ENCODE measurements at places on chromosomes 4 and X. TPM values are rescaled to one million over a fixed set of nuclear protein-coding genes. Genes with fewer than 3 reads are reported as not detected.
A peak's percentile ranks its signal among the peaks of the same experiment; 100 is the strongest.

DNA sequence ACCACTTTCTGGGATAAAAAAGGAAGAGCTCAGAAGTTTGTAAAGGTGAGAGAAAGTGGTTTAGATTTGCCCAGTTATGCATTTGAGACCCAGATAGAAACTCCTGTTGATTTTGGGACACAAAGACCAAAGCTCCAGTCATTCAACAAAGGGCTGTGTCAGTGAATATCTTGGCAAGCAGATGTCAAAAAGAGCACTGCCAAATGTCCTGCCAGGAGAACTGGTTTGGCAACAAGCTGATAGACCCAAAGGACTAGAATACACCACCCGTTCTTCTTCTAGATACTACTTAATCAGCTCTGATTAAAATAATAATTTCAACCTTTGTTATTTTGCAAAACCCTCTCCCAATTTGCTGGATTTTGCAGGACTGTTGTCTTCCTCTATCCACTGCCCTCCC lies 121.4 kb downstream of the NHS start:
- DNase-seq: no peak

GRCh38 chrX:122422547-122422946 lies 761.5 kb upstream of the GRIA3 start:
- no peak for DNase-seq

GRCh38 chr4:136754810-136755530 lies 777.3 kb downstream of the PCDH18 start:
- DNase-seq: no peak

GRCh38 chrX:39845233-39845632 lies 252.5 kb downstream of the BCOR start:
- DNase-seq: no peak

- no peak for DNase-seq
Measured at GRCh38 chrX:45017946-45018345, 145.0 kb downstream of the KDM6A start.

DNA sequence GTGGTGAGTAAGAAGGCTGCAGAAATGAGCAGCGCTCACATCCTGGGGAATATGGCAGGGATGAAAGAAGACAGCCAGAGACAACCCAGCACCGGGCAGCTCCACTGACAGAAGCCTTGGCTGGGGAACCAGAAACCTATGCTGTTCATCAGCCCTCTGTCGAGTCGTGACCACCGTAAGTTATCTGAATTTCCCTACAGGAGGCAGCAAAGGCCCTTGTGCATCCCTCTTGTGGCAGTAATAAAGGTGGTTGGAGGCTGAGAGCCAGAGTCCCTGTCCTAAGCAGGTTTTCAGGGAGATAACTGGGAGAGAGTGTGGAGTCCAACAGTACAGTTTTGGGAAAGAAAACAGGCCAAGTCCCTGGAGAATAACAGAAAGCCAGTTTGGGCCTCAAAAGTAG lies 194.0 kb upstream of the BOD1L1 start:
- DNase-seq: no peak

GRCh38 chr4:8586671-8587468 lies 5.7 kb upstream of the CPZ start:
- no peak for DNase-seq

GRCh38 chr4:42453612-42454011 lies 56.3 kb downstream of the SHISA3 start:
- no peak for DNase-seq

GRCh38 chr4:100742045-100742444 lies 224.2 kb upstream of the EMCN start:
- no peak for DNase-seq

DNA sequence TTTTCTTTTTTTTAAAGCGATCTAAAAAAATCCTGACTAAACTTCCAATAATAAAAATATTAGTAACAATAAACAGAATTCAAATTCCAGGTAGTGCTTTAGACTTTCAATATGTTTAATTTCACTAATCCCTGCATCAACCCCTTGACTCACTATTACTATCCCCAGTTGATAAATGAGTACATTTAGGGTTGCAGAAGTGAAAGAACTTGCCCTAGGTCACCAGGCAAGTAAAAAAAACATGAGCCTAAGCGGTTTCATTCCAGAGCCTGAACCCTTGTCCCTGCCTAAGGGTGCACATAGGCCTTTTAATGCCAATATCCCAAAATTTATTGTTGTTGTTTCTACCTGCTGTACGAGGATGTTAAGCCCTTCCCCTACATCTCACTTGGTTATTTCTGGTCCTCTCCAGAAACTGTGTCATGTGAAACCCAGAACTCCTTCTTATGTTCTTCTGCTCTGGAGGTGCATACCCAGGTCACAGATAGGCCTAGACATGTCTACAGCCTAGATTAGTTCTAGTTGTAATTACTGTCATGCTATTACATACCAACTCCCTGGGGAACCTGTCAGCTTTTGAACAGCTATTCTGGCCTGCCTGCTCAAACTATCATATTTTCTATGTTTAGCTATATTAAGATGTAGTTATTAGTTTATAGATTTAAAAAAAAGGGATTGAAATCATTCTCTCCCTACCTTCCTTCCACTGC lies 244.5 kb upstream of the PITX2 start:
- no peak for DNase-seq

DNA sequence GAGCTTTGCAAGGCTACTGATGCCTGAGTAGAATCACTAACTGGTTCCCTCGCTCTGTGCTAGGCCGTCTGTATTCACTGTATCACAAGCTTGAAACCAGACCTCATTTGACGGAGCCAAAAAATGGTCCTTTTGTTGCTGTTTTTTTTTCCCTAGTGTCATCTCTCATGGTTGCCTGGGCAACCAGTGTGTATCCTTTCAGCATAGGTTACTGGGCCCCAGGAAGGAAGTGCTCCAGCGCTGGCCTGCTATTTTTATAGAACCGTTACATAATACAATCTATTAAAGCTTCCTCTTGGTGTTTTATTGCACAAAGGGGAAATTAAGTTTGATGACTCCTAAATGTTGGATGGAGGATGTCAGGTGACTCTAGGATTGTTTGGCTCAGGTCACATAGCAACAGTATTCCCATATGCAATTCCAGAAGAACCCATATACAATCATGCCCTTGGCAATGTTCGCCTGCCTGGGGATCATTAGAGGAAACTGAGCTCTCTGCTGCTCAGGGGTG lies 220.4 kb downstream of the SPRY1 start:
- DNase-seq: peak; percentile 46

- DNase-seq: no peak
Measured at GRCh38 chr4:7121174-7121573, 53.3 kb upstream of the GRPEL1 start.

- no peak for DNase-seq
Measured at GRCh38 chrX:78075787-78076389, 28.2 kb upstream of the PGK1 start.

GRCh38 chr4:98804403-98804802 lies 124.5 kb downstream of the EIF4E start:
- no peak for DNase-seq

SLC10A7 gene
- 20.9 TPM for total RNA-seq

PDZD4 gene
- total RNA-seq: 5.8 TPM

MCTS1 gene
- 18.9 TPM for total RNA-seq

Data from T-cell (primary cell).